ENCODE measurements at places on chromosomes 1 and 21.

DNA sequence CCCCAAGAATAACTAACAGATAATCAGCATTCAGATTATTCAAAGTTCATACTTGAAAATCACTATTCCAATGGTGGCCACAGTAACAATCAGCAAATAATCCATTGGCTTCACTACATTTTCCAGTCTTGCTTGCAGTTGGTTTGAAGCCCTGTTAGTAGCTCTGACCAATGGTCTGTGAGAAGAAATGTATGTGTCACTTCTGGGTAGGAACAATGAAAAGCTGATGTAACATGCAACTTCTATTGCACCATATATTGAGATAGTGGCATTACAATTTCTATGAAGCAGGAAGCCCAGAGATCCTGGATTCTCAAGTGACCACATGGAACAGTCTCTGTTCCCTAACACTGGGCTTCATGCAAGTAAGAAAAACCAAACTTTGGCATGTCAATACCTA lies 250.9 kb upstream of the DAB1 start:
- no peak for DNase-seq

GRCh38 chr1:147781056-147781471 lies 20.7 kb upstream of the GJA5 start:
- no peak for DNase-seq

DNA sequence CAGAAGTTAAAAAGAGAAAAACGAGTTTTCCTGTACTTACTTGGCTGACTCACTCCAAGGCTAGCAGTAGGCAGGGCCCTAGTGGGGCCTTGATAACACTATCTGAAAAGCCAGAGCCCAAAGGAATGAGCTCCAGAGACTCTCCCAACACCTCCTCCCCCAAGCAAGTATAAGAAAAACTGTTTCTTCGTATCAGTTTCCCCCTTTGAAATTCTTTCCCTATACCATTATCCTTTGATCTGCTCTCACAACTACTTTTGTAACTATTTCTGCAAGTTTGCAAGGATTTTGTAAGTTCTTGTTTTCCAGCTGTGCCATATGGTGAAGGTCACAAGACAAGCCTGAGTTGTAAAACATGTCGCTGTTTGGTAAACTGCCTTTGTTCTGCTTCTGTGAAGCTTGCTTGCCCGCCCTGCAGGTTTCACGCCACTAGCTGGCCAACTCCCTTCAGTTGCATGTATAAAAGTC lies 36.5 kb upstream of the KCNJ15 start:
- DNase-seq: no peak

DNA sequence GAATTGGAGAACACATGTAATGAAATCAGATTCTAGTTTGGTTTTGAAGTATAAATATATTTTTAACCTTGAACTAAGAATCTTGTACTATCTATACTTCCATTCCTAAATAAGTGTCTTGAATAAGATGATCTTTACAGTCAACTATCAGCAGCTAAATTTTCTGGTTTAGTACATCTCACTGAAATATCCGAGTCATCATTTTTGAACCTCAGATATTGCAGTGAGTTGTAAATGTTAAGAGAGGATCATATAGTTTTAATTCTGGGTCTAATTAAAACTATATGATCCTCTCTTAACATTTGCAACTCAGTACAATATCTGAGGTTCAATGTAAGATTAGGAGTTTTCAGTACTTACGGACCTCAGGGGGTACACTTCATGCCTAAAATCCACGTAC lies 768.8 kb upstream of the ADAMTS5 start:
- DNase-seq: no peak

DNA sequence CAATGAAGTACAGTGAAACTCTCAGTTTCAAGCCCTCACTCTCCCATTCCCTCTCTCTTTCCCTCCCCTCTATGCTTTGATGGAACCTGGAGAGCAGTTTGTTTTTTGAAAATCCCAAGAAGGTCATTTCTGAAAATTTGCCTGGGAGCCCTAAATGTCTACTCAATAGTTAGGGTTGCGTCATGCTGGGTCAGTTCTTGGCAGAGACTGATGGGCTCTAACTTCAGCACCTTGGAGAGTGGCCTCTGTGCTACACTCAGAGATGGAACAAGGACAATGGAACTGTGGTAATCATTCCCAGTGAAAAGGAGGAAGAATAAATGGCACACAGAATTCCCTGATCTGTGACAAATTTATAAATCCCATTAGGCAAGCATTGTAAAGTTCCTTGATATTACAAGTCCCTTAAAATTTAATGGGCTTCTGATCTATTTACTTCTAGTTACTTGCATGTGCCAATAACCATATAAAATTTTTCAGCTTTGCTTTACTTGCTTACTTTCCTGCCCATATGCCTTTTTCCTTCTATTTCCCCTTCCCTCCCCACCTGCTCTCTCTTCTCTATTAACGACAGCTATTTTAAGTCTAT lies 182.9 kb upstream of the KCND3 start:
- no peak for DNase-seq

DNA sequence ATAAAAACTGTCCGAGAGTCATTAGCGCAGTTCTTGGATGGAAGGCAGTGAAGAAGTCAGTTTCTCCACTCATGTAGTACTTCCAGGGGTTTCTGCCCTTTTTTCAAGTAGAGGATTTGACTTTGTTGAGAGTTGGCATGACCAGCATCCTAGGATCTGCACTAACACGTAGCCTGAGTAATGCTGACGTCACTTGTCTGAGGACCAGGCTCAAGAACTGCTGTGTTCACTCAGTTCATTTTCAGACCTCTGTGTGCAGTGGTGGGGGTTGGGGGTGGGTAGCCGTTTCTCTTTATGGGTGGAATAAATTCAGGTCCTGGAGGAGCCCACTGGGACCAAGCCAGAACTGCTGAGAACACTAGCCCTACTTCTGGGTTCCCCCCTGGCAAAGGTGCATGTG lies 53.3 kb downstream of the MRPS6 start:
- DNase-seq: no peak

DNA sequence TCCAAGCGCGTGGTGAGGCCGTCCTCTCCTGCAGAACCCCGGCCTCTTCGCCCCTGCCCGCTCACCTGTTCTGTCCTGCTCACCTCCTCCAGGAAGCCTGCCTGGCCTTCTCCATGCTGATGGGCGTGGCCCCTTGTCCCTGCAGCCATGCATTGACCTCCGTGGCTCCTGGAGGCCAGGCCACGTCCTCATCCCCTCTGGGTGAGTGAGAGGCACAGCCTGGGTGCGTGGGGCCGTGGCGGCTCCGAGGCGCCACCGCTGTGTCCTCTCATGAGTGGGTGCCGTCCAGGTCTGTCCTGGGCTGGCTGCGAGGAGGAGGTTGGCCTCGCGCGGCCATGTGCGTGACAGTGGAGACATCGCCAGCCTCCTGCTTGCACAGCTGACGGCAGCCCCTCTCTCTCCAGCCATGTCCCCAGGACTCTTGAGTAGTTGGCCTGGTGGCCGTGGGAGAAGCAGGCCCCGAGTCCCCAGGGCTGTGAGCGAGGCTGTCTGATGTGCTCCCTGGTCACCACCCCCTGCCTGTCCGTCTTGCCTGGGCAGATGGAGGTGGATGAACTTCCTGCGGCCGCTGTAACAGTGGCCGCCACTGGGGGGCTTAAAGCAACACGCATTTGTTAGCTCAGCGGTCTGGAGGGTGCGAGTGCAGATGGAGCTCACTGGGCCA lies 58.1 kb downstream of the PRKCZ start:
- no peak for DNase-seq

DNA sequence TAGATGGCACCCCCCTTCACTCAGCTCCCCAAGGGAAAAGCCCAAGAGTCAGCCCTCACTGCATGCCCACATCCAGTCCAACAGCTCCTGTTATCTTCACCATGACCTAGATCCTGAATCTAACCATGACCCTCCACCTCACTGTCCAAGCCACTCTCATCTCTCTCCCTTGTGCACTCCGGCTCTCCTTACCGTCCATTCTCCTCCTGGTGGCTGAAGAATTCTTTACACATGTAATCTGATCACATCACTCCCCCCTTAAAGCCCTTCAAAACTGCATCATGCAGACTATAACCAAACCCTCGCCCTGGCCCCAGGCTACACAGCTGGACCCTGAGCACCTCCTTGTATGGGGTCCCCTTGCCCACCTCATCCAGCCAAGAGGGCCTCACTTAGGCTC lies 14.0 kb upstream of the PAQR7 start:
- DNase-seq: no peak

DNA sequence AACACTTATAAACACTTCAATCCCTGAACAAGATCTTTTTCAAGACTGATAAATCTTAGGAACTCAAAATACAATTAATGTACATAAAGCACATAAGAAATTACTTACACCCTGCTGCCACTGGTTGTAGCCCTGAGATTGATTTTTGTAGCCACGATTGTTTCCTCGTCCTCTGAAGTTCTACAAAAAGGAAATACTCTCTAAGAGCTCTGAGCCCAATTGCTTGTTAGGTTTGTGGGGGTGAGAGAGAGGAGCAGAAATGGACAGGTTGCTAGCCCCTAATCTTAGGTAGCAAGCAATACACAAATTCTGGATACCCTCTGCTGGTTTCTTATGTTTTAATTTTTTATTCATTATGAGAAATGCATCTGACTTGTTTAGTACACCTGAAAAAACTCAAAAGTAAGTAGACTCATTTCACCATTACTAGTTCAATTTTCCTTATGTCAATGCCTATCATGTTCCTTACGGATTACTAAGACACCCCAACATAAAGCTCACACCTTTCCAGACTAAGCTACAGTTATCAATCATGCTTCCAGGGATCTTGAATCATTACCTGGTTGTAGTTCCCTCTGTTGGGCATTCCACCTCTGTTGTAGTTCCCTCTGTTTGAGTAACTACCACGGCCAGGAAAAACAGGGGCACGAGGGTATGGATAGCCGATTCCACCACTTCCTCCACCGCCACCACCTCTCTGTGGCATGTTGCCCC lies 9.3 kb downstream of the HNRNPU start:
- DNase-seq: no peak

DNA sequence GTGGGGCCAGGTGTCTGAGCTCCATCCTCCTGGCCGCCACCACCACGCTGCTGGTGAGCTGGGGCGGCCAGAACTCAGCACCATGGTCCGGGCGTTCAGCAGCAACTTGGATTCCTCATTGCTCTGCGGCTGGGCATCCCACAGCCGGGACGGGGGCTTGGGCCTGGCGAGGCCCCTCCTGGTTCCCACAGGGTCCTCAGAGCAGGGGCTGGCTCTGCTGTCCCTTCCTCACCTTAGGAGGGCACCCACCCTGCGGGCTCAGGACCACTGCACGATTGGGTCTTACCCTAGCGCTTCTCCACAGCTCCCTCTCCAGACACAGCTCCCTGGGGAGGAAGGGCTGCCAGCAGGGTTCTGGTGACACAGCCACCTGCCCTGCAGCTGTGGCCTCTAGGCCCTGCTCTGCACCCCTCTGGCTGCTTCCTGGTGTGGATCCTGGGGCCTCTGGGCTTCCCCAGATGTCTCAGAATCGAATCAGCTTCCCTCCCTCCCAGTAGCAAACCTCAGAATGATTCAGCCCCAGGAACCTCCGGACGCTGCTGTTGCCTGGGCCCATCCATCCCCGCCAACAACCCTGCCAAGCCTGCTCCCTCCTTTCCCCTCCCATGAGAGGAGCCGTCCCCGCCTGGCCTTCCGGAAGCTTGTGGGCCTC lies 25.0 kb downstream of the CRYAA start:
- DNase-seq: no peak

GRCh38 chr1:210688512-210689234 lies 360.0 kb downstream of the HHAT start:
- no peak for DNase-seq

- DNase-seq: no peak
Observed at GRCh38 chr1:147236959-147237791, 5.3 kb upstream of the CHD1L start.

DNA sequence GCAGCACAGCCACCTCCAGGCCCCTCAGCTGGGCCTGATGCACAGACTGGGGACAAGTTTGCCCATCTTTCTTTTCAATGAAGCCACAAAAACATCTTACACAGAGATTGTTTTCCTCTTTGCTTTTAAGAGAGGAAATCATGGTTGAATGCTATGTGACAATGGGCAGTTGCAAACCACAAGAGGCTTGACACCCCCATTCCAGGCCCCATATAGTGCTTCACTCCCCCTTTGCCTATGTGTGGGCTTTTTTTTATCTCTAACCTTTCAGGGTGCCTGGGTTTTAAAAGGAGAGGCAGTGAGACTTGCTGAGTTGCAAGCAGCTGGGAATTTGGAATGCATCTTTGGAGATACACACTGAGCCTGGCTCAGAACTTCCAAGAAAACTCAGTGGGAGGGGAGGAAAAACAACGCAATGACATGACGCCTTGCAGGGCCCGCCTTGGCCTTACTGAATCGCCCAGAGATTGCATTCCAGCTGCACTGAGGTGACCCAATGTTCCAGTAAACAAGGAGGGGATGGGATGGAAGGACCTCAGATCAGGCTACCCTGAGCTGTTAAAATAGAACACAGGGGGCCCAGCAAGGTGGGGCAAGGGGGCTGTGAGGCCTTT lies 145.2 kb upstream of the ZNF648 start:
- DNase-seq: no peak

DNA sequence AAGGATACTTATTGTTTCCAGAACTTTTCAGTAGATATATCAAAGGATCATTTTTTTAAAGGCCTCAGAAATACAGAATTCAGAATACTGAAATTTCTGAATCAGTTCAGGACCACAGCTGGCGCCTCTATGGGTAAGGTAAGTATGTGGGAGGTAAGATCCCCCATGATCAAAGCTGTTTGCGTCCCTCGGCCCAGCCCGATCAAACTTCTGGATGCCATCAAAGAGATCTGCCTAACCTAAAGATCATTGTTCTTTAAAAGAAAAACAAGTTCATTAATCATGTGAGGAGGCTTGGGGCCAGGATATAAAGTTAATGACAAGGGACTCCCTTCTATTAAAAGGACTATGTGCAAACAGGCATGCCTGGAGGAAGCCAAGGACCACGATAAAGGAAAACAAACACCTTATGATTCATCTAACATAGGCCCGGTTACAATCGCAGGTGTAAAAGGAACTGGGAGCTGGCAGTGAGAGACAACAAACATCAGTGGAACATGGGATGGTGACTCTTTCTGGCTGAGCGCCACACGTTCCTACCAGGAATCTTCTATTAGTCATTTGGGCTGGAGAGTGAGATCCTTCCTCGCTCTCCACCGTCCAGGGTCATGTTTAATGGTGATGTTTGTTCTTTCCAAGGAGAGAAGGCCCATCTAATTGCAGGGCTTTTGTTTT lies 2.8 kb upstream of the BACE2 start:
- no peak for DNase-seq

DNA sequence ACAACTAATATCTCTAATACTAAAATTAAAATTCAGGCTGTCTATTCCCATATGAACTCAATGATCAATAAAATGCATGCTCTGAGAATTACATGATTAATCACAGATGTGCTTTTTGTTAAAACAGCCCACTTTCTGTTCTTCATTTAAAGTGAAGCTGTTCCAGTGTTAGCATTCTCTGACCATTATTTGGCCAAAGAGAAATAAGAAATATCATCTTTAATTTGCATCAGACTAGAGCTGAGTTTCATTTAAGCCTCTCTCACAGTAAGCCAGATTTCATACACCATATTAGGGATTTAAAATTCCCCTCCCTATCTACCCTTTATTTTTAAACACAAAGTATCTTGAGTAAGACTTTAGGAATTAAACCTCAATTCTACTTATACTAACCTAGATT lies 261.6 kb downstream of the TPR start:
- DNase-seq: no peak

DNA sequence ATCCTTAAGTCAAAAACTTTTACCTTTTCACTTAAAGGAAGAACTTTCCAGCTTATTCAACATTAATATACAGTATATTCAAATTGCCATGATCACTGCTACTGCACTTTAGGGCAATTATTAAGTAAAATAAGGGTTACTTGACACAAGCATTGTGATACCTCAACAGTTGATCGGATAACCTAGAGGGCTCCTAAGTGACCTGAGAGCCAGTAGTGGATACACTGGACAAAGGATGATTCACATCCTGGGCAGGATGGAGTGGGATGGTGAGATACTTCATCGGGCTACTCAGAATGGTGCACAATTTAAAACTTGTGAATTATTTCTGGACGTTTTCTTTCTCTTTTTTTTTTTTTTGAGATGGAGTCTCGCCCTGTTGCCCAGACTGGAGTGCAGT lies 54.5 kb upstream of the PPM1J start:
- no peak for DNase-seq
